ENCODE measurements at places on chromosomes 7 and 10.

DNA sequence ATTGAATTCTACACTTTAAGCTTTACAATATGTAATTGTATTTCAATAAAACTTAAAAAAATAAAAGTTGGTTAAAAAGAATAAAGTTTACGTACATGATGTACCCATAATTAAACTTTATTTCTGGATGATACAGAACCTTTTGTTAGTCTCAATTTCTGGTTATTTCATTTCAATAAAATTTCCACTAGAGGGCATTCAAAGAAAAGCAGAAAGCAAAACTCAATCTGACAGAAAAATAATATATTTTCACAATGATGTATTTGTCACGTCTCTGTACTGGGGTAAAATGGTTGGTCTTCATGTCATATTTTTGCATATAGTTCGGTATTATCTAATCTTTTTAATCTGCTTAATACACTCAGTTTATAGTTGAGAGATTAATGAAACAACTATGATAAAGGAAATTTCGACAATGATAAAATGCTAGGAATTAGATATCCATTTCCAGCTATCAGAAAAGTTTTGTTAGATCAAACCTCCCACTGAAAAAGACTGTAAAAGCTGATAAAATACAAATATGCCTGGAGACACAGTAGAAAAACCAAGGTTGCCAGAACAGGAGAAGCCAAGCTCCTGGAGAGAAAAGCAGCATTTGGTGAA is 27.4 kb downstream of the ASZ1 start:
- H3K36me3 ChIP-seq = no peaks in the 10 kb centered on the region
- no peaks in the 10 kb centered on the region for H3K27me3 ChIP-seq
- H3K27ac ChIP-seq = no peak overlapping the region

GRCh38 chr7:131371411-131371810 is 43.7 kb downstream of the MKLN1 start:
- H3K4me1 ChIP-seq = peaks cover 9% of the 10 kb centered on the region
- no peak overlapping the region for H3K27ac ChIP-seq
- DNase-seq = no peak
- no peaks in the 10 kb centered on the region for H3K36me3 ChIP-seq

DNA sequence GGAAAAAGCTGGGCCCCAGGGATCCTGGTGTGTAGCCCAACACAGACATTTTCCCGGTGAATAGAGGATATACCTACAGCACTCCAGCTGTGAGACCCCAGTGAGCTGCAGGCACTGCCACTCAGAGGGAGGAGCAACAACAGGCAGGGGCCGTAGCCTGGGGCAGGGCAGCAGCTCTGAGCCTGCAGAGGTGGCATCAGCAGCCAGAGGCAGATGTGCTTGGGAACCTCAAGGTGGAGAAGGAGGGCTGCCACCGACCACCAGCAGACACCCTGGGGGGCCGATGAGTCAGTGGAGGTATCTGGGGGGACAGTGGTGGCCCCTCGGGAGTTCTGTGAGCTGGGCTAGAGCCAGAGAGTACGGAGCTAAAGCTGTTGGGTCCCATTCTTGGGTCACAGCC is 110.2 kb upstream of the GDF10 start:
- no peaks in the 10 kb centered on the region for H3K4me1 ChIP-seq
- no peaks in the 10 kb centered on the region for H3K27me3 ChIP-seq
- no peak overlapping the region for H3K4me3 ChIP-seq
- no peak for DNase-seq
- H3K27ac ChIP-seq = no peak overlapping the region

- no peak for DNase-seq
- no peaks in the 10 kb centered on the region for H3K27me3 ChIP-seq
- no peak overlapping the region for H3K4me3 ChIP-seq
Observed at GRCh38 chr7:93964813-93965212, 39.3 kb downstream of the BET1 start.

DNA sequence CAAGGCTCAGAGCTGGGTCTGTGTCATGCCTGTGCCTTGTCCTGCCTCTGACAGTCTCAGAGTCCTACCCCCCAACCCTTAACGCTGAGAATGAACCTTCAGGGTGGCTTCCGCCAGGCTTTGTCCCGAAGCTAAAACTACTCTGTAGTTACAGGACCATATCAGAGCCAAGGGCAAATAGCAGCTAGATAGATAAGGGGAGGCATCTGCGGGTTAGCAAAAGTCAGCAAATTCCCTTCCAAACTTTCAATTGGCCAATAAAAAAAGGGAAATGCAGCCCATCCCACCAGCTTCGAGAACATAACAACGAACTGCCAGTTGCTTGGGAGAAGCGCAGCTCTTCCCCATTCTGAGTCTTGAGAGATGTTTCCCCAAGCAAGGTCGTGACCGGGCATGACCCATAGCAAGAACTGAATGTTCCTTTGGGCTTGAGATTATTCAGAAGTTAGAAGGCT is 17.7 kb downstream of the CCL24 start:
- DNase-seq = no peak
- H3K27me3 ChIP-seq = peaks cover 30% of the 10 kb centered on the region
- no peaks in the 10 kb centered on the region for H3K36me3 ChIP-seq
- H3K4me3 ChIP-seq = no peak overlapping the region
- no peak overlapping the region for H3K27ac ChIP-seq
- no peaks in the 10 kb centered on the region for H3K4me1 ChIP-seq

DNA sequence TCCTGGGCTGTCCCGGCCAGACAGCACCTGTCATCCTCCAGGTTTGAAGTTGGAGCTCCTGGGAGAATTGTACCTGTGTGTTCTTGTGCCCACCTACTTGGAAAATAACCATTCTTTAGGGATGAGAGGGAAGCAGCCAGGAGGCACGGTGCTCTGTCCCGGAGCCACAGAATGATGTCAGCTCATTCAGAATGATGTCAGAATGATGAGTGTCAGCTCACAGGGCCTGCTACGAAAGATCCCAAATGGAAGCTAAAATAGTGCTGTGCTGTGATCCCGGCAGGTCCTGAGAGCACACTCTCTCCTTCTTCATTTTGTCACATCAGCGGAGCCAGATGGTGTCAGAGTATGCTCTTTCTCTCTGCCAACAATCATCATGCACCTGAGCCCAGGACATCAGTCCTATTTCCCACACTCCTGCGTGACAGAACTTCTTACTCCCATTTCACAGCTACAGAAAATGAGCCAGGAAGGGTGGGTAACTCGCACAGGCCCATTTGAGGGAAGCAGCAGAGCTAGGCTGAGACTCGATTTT is 8.3 kb downstream of the ABCA13 start:
- H3K4me1 ChIP-seq = no peaks in the 10 kb centered on the region
- no peak overlapping the region for H3K4me3 ChIP-seq

GRCh38 chr10:132618158-132618919 is 80.8 kb downstream of the INPP5A start:
- H3K4me3 ChIP-seq = no peak overlapping the region
- no peak for DNase-seq
- no peak overlapping the region for H3K27ac ChIP-seq
- peaks cover 4% of the 10 kb centered on the region for H3K4me1 ChIP-seq
- no peaks in the 10 kb centered on the region for H3K27me3 ChIP-seq
- H3K36me3 ChIP-seq = peaks cover 4% of the 10 kb centered on the region

DNA sequence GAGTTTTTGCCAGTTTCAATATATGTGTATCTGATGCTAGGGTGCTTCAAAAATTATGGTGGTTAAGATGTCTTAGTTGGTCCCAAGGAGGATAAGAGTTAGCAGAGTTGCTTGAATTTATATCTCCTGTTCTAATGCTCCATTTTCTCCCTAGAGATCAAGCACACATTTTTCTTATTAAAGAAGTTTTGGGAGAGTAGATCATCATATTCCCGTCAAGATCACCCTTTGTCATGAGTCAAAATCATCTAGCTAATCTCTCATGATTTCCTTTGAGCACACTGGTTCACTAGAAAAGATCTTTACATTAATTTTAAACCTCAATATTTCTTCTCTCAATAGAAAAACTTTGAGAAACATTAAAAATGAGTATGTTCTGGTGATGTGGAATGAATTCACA is 429.9 kb upstream of the SEMA3A start:
- no peaks in the 10 kb centered on the region for H3K27me3 ChIP-seq
- no peak for DNase-seq
- no peak overlapping the region for H3K27ac ChIP-seq
- no peaks in the 10 kb centered on the region for H3K4me1 ChIP-seq
- no peak overlapping the region for H3K4me3 ChIP-seq

- no peak overlapping the region for H3K27ac ChIP-seq
- no peak for DNase-seq
- no peaks in the 10 kb centered on the region for H3K4me1 ChIP-seq
- H3K4me3 ChIP-seq = no peak overlapping the region
- H3K36me3 ChIP-seq = no peaks in the 10 kb centered on the region
Observed at GRCh38 chr7:38294926-38295325, 21.5 kb upstream of the TARP start.

DNA sequence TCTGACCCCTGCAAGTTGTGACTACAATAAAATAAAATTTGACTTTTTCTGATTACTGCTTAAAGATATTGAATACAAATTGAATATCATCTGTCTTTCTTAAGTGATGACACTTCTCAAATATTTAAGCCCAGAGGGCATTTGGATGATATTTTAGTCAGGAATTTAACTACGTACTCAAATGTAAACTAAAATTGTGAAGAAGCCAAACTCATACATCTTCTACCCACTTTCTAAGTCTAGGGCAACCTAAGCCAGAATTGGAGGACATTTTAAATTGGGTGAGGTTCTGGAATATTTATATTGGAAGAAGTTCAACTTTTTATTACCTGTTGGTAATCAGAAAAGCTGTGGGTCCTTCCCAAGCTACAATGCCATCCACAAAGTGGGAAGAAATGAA is 149.1 kb upstream of the WDR11 start:
- no peak overlapping the region for H3K27ac ChIP-seq
- H3K36me3 ChIP-seq = no peaks in the 10 kb centered on the region
- H3K4me3 ChIP-seq = no peak overlapping the region
- no peak for DNase-seq
- no peaks in the 10 kb centered on the region for H3K27me3 ChIP-seq

DNA sequence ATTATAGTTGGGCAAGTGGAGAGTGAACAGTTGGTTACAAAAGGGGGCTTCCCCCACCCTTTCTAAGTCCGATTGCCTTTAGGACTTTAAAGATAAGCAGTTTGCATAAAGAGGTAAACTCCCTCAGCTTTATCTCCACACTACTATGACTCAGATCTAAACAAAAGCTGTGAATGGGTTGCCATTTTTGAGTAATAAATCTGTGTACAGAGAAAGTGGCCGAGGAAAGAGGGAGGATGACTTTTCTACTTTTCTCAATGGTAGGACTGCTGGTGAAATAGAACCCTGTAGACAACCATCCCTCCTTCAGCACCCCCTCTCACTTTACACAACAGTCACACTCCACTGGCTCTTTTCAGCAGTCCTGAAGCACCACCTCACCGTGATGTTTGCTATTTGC is 71.2 kb downstream of the DNMBP start:
- H3K27me3 ChIP-seq = no peaks in the 10 kb centered on the region
- no peaks in the 10 kb centered on the region for H3K4me1 ChIP-seq
- peaks cover 4% of the 10 kb centered on the region for H3K36me3 ChIP-seq
- H3K4me3 ChIP-seq = no peak overlapping the region

DNA sequence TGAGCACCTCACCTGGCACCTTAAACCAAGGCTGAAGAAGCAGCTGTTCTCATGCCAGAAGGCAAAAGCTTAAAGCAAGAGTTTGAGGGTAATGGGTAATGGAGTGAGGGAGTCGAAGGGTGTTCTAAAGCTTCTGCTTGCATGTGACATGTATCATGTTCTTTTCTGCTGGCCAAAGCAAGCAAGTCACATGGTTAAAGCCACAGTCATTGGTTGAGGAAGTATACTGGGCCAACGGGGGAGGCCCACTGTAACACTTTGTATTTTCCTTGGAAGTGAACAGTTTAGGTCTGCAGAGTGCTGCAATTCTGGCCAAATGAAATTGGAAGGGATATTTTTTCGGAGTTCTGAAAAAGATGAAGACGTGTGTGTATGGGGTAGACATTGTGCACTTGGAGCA is 75.7 kb downstream of the REEP3 start:
- H3K27ac ChIP-seq = no peak overlapping the region
- no peaks in the 10 kb centered on the region for H3K27me3 ChIP-seq
- DNase-seq = no peak

DNA sequence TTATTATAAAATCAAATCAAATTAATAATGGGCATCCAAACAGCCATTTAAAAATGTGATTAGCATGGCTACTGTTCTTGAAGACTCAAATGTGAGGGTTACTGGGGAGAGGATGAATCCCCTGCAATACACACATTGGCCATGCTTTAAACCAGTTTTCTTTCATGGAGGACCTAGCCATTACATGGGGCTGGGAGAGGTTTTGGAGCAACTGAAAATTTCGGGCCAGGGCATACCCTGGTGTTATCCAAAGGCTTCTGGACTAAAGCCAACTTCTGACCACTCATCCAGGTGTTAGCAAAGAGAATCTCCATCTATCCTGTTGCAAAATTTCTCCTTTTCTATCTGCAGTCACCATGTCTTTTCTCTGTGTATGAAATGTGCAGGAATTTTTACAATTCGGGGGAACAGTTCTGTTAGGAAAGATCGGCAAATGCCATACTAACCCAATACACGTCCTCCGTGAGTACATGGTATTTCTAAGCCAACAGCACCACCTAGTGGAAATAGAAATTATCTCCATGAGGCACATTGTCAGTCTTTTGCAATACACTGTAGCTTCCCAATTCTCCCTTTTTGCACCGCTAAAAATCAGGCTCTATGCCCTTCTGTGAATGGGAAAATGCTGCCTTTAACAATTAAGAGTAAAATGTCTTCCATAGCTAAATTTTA is 47.0 kb upstream of the ZNF107 start:
- H3K27me3 ChIP-seq = no peaks in the 10 kb centered on the region
- no peak overlapping the region for H3K4me3 ChIP-seq
- no peak for DNase-seq
- H3K27ac ChIP-seq = no peak overlapping the region

DNA sequence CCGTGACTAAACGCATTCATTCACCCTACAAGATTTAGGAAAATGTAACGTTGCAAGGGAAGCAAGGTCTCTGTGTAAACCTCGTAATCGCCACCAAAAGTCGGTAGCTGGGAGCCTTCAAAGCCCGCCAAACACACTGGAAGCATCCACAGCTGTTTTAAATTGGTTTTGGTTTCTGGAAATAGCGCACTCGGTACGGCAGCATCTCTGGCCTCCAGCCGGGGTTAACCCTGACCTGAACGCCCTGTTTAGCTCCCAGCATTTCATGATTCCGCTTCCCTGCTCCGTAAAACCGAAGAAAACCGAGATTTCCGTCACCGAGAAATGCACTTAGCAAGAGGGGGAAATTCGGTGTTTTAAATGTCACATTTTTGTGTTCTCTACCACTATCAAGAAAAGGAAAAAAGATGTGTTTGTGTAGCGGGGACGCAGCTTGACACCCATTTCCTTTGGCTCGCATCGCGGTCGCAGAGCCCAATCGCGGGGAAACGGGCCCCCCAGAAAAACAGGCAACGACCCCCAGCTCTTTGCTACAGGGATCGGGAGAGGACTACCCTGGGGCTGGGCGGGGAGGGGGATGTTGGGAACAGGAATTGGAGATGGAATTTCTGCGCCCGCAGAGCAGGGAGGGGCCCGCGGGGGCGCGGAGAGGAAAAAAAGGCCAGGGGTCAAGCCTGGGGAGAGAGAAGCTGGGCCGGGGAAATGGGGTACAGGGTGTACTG is 646 bp downstream of the SGCE start:
- H3K4me1 ChIP-seq = peaks cover 28% of the 10 kb centered on the region
- DNase-seq = no peak
- peak overlapping the region; percentile 30 for H3K4me3 ChIP-seq
